ENCODE measurements at places on chromosomes 3 and 15.

DNA sequence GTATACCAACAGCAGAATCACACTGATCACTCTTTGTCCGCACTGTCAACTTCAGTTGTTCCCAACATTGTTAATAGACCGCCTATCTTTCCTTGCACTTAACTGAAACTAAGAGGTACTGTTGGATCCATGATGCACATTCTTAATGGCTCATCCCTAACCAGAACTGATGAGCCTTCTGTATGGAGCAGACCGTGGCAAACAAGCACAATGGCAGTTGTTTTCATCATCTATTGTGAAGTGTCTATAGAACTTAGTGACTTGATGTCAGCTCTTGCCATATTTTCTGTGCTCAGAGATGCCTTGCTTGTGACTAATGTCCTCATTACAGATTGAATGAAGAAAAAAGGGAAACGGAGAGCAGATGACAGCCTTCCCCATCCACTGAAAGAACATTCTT, 347.4 kb downstream of the NLGN1 start:
- DNase-seq = no peak

- DNase-seq = no peak
These were observed 1072.6 kb downstream of the ROBO2 start for GRCh38 chr3:78112291-78113010.

DNA sequence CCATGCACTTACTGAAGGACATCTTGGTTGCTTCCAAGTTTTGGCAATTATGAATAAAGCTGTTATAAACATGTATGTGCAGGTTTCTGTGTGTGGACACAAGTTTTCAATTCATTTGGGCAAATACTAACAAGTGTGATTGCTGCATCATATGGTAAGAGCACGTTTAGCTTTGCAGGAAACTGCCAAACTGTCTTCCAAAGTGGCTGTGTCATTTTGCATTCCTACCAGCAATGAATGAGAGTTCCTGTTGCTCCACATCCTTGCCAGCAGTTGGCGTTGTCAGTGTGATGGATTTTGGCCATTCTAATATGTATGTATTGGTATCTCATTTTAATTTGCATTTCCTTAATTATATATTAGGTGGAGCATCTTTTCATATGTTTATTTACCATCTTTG, 280.1 kb downstream of the SV2B start:
- no peak for DNase-seq

- DNase-seq = no peak
These were observed 441.7 kb downstream of the TBL1XR1 start for GRCh38 chr3:176755552-176755951.

DNA sequence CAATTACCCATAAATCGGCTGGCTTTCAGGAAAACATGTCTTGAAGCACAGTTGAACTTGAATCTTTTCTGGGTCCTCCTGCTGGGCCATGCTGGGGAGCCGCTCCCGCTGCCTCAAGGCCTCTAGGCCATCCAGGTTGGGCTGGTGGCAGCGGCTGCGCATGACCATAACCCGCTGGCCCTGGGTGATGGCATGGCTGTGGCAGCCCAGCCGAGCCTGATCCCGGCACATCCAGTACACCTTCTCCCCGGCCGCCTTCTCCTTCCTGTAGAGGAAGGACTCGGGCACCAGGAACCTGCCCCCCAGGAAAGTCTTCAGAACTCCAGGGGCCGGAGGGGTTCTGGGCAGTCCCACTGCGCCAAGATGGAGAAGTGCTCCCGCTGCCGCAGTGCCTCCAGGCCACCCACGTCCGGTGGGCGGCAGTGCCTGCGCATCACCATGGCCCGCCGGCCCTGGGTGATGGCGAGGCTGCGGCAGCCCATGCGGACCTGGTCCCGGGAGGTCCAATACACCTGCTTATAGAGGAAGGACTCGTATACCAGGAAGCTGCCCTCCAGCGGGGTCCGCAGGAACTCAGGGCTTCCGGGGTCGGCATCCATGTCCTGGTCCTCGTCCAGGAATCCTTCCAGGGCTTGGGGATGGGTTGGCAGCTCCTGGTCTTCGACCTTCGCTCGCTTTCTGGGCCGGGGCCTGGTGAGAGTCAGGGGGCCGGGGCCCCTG, 84.3 kb upstream of the FXR1 start:
- no peak for DNase-seq

- DNase-seq = no peak
These were observed 256.2 kb upstream of the IL12A start for GRCh38 chr3:159732172-159733111.

DNA sequence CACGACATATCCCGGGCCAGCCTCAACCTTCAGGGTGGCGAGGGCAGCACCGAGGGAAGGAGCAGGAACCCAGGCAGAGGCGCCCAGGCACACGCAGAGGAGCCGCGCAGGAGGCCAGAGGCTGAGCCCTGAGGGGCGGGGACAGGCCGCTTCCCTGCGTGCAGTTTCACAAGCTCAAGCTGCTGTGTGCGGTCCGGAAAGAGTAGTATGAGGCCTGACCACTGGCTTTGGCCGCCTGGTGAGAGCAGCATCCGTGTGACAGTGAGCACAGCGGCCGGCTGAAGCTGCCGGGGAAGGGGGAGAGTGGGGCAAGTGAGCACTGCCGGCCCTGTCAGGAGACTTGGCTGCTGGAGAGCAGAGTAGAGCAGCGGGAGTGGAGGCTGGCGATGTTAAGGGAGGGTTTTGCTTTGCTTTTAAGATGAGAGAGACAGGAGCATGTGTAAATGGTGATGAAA, 8.7 kb downstream of the ZDHHC19 start:
- no peak for DNase-seq

DNA sequence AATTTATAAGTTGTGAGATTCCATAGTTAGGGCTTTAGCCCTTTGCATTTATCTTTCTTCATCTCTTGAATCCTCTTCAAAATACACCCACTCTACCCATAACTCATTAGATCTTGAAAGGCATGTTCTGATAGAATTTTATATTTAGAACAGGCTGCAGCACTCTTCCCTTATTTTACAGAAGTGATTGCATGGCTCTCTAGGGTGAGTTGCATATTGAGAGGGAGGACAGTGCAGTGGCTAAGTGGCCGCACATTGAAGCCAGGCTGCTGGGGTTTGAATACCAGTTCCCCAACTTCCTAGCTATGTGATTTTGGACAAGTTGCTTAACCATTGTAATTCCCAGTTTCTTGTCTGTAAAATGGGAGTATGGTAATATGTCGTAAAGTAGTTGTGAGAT, 2.5 kb downstream of the CD86 start:
- no peak for DNase-seq

DNA sequence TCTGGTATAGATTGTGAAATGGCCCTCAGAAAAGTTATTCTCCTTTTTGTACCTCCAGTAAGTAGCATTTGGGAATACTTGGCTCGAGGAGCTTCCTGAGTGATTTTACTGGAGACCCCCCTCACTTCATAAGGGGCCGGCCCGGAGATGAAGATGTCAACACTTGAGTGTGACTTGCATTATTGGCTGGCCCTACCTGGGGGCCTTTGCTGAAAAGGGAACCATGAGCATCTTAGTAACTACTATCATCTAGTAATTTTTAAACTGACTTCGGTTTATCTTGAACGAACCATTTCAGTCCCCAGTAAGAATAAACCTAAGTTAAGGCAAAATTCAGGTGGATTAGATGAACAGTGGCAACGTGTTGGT, 1.3 kb downstream of the FAIM start:
- no peak for DNase-seq

GRCh38 chr3:32237670-32238452, 619 bp upstream of the CMTM8 start:
- no peak for DNase-seq

DNA sequence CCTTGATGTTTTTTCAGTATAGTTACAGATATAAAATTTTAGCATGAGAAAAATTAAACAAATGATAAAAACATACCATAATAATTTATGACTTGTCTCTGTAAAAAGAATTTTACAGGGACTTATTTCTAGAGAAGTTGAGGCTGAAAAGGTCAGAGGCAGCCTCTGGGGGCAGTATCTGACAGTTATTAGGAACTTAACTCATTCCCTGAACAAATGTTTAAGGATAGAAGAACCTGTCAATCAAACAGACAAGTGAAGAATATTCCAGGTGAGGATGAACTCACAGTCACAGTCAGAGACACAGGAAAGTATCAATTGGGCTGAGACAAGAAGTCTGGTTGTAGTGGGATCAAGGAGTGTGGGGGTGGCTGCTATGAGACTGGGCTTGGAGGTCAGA, 7.3 kb downstream of the MYLK start:
- no peak for DNase-seq

GRCh38 chr3:179463319-179463718, 12.0 kb upstream of the GNB4 start:
- no peak for DNase-seq
